ENCODE measurements at places on chromosomes 16 and 17. TPM values are rescaled to one million over a fixed set of nuclear protein-coding genes. Genes with fewer than 3 reads are reported as not detected.

Gene EME1
- total RNA-seq, result 0.29 TPM

Gene B4GALNT2
- total RNA-seq, result 0.15 TPM

Gene TMEM92
- not detected for total RNA-seq

Gene CEMP1
- total RNA-seq, result not detected

Gene KRTAP1-1
- not detected for total RNA-seq

Gene ZNF286A
- total RNA-seq, result 23.3 TPM

Gene PDIA2
- total RNA-seq, result not detected

Gene ACAP1
- 6.6 TPM for total RNA-seq

Gene TBC1D3B
- 5.2 TPM for total RNA-seq

Gene WNT3
- total RNA-seq, result 2.9 TPM

Gene CES1
- 13.9 TPM for total RNA-seq

Gene UMOD
- not detected for total RNA-seq

Data from breast epithelium (tissue), 4 donors.